ENCODE measurements at places on chromosomes 3 and 15.

DNA sequence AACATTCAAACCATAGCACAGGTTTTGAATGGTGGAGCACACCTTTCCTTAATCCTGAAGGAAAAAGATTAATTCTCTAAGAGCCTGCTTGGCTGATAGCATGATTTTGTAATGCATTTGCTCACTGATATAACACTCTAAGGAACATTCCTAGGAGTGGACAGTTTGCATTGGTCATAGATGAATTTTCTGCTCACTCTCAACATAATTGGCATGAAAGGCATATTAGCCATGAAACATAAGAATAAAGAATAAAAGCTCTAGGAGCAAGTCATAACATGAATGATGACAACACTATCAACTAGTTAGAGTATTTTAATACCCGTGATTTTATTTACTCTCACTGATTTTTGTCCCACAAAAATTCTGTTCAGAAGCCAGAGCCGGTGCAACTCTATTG lies 34.3 kb upstream of the LRTM1 start:
- DNase-seq = no peak

DNA sequence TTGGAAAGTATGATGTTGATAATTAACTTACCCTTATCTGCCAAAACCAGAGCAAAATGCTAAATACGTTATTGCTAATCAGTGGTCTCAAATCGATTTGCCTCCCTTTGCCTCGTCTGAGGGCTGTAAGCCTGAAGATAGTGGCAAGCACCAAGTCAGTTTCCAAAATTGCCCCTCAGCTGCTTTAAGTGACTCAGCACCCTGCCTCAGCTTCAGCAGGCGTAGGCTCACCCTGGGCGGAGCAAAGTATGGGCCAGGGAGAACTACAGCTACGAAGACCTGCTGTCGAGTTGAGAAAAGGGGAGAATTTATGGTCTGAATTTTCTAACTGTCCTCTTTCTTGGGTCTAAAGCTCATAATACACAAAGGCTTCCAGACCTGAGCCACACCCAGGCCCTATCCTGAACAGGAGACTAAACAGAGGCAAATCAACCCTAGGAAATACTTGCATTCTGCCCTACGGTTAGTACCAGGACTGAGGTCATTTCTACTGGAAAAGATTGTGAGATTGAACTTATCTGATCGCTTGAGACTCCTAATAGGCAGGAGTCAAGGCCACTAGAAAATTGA lies 59.7 kb downstream of the DCUN1D1 start:
- DNase-seq = no peak

DNA sequence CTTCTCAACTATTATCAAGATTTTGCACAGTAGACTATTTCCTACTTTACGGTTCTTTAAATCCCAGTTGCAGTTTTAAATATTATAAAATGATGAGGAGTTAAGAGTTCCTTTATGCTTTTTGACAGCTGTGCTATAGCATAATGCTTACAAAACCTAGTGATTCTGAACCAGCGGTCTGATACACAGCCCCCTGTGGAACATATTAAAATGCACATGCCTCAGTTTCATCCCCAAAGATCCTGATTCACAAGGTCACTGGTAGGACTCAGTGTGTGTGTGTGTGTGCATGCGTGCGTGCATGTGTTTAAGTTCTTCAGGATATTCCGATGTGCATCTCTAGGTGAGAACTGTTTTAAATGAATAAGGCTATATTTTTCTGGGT lies 330.1 kb upstream of the TPM1 start:
- DNase-seq = no peak

DNA sequence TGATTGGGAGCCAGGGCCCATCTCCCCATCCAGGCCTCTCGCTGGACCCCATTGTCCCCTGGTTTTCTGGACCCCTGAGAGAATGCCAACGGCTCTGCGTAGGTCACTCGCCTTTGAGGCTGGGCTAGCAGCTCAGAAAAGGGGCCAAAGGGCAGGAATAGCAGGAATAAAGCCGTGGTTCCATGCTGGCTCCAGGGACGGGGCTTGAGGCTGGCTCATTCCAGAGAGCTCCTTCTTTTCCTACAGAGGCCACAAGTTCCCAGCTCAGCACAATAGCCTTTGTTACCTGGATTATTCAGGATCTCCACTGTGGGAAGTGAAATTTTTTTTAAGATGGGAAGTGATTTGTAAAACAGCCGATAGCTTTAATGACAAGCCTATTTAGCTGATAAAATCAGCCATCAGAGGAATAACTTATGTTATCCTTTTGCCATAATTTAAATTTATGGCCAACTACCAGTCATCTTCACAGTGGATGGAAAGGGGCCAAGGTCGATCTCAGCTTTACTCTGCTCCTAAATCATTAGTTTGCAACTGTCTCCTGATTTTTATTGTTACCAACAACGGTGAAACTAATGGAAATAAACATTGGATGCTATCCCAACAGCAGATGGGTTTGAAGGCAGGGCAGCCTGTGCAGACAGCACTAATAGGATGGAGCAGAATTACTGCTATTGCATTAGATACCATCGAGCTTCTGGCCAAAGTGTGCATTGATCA lies 124.3 kb downstream of the TMEM266 start:
- no peak for DNase-seq

DNA sequence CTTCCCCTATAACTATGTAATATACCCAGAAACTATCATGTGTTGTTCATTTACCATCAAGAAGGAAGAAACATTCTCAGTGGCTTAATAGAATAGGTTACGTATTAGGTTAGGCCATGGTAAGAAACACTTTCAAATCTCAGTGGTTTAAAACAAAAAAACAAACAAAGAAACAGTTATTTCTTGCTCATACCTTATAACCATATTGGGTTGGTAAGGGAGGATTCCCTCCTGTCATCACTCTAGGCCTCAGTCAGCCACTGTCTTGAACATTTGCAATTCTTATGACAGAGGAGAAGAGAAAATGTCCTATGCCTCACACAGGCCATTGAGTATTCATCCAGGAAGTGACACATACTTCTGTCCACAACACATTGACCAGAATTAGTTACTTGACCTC lies 727.7 kb upstream of the NECTIN3 start:
- no peak for DNase-seq

DNA sequence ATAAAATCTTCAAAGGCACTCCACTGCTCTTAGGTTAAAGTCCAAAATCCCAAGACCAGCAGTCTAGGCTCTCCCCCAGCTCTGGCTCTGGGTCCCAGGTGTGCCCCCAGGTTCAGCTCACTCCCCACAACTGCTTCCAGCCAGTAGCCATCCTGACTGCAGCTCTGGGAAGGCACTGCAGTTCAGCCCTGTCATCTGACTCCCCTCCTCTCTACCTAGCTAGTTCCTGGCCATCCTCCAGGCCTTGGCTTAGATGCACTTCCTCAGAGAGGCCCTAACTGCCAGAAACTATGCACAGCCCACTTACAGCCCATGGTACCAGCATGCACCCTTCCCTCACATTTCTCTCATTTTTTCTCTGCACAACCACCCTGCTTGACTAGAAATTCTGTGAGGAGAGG lies 25.5 kb downstream of the TBC1D2B start:
- DNase-seq = peak; percentile 15

- no peak for DNase-seq
Measured at GRCh38 chr15:35256551-35256950, 171.5 kb upstream of the NANOGP8 start.

GRCh38 chr3:194103505-194103904 lies 32.4 kb upstream of the HES1 start:
- no peak for DNase-seq

DNA sequence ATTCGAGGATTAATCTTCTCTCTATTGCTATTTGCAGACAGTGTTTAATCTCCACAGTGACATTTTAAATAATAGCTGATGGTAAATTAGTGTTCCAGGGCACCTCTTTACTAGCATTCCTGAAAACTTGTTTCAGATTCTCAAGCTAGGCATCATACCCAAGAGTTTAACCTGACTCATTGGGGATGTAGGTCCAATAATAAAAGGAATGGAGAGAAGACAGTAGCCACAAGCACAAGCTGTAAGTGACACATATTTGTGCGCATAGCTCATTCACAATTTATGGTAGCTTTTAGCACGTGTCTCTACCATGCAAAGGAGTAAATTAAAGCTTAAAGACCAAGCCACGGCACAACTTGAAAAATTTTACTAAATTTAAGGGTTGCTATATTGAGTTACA lies 171.3 kb upstream of the FAM3D start:
- no peak for DNase-seq
